ENCODE measurements at places on chromosomes 6 and 20.

DNA sequence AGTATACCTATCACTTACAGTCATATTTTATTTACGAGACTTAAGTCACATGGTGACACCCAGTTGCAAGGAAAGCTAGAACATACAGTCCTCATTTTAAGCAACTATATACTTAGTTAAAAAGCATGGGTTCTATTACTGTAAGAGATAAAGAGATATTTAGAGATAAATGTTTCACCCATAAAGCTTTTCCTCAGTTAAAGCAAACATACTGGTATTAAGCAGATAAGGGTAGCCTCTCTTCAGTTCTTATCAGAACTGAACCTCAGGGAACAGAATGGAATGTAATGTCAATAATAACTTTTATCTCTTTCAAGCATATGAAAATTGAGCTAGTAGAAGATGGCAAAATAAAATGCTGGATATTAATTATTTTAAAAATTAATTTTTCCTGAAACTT is 9.9 kb upstream of the ASCC3 start:
- DNase-seq, result no peak

DNA sequence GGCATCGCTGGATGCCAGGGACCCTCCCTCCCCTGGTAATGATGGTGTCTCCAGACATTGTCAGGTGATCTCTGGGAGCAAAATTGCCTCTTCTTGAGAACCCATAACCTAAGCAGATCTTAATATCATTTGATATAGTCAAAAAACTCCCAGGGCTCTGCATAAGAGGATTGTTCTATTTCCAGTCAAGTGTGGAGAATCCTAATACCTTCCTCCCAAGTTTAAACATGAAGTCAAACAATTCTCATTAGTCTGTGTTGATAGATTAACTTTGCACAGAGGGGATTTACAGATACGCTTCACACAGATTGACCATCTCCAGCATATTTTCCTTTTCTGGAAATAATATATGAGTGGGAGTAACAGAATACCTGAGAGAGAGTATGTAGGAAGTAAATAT is 10.5 kb downstream of the EYA4 start:
- no peak for DNase-seq

GRCh38 chr20:40984496-40984895 is 44.1 kb upstream of the TOP1 start:
- DNase-seq, result no peak

DNA sequence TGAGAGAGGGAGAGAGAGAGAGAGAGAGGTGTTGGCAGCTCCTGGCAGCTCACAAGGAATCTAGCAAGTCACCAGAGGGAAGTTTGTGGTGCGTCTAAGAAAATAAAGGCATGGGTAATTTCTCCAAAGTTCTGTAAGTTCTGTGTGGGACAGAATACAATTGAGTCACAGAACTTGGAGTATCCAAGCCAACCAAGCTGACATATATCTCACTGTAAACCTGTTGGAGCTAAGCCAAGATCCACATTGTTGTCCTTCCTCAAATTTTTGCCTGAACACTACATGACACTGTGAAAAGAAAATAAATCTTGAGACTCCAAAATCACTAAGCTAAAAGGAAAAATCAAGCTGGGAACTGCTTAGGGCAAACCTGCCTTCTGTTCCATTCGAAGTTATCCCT is 436.7 kb downstream of the MEI4 start:
- no peak for DNase-seq

DNA sequence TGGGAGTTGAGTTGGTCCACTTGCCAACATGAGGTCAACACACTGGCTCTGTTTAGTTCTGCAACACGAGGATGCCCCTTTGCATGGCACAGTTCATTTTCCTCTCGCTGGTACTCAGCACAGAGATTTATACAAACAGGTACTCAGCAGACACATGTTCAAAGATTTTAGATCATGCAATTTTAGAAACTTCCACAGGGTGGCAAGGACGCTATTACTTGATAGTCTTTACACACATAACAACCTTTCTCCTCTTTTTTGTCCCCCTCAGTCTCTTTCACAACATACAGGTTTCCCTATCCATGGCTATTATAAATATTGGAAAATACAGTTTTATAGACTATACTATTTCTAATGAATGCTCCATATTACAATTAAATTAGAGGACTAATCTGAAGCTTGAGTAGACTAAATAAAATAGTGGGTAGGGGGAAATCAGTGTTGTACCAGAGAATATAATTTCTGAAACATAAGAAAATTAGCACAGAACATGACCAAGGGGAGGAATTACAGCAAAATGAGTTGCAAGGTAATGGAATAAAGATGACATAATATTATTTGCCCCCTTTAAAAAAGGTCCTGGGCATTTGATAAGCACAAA is 331.8 kb upstream of the BTBD3 start:
- DNase-seq, result no peak

GRCh38 chr6:38171997-38172738 is 352.6 kb downstream of the ZFAND3 start:
- DNase-seq, result no peak

GRCh38 chr20:32128167-32128566 is 18.7 kb downstream of the TM9SF4 start:
- DNase-seq, result no peak

- no peak for DNase-seq
Measured at GRCh38 chr6:5898563-5898962, 108.2 kb downstream of the NRN1 start.

DNA sequence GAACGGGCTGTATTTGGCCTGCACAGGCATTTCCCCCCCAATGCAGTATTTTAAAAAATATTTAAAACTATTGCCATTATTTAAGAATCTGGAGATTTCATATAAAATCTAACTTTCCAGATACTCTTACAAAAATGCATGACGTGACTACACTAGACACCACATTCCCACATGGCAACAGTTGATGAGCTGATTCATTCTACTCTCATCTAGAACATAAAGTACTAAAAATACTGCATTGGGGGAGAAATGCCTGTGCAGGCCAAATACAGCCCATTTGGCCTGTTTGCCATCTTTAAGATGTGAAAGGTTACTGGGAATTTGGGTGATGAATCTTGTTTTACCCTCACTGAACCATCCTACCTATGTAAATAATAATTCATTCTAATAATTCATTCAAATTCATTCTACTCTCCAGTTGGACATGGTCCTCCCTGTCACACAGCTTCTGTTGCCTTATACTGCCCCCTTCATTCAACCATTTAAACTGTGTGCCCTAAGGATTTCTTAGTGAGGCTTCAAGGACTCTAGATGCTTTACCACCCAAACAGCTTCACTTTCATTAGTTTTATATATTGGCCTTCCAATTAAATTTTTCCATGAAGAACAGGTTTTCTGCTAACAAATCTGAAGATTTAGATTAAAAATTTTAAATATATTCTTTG is 6.9 kb upstream of the ZSCAN16 start:
- no peak for DNase-seq

DNA sequence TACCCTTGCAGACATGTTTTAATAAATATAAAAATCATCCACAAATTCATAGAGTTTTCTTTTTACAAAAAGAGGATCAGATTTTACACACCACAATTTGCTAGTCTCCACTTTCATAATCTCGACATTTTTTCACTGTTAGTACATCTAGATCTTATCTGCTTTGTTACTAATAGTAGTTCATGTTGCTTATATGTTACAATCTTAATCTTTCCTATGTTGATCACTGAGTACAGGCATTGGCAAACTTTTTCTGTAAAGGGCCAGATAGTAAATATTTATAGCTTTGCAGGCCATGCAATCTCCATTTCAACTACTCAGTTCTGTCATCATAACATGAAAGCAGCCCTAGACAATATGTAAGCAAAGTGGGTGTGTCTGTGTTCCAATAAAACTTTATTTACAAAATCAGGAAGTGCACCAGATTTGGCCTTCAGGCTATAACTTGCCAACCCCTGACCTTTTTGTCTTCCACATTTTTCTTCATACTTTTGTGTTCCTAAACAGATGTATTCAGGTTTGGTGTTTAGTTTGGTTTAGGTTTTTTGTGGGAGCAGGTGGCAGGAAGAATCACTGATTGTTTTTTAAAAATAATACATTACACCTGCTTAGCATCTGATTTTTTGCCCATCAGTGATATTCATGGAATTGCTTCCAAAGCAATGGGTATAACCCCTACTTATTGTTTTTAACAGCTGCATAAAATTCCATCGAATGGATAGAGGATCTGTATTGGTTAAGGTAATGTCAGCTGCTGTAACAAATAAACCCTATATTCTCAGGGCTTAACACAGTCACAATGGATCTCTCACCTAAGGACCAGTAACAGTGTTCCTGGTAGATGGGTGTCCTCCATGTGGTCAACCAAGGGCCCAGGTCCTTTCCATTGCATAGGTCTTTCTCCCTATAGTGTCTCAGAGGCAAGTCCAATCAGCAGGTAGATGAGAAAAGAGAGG is 61.2 kb downstream of the EYA2 start:
- no peak for DNase-seq

GRCh38 chr6:44258325-44258863 is 1.1 kb upstream of the SLC35B2 start:
- no peak for DNase-seq

All from GM18507 (cell line).